ENCODE measurements at places on chromosomes 6 and 20.

GRCh38 chr6:43741829-43742228, 28.2 kb upstream of the VEGFA start:
- DNase-seq, result no peak

GRCh38 chr6:138205437-138206094, 12.7 kb downstream of the PBOV1 start:
- DNase-seq, result no peak

DNA sequence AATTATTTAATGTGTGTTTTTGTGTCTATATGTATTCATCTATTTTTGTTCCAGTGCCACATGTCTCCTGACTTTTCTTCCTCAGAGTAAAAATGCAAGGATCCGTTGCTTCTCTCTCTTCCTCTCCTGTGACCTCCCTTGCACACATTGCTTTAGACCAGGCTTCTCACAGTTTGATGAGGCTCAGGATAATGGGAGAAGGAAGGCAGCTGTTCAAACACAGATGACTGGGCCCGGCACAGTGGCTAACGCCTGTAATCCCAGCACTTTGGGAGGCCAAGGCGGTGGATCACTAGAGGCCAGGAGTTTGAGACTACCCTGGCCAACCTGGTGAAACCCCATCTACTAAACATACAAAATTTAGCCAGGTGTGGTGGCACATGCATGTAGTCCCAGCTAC, 241.9 kb downstream of the SAMD5 start:
- no peak for DNase-seq

- DNase-seq, result no peak
Observed at GRCh38 chr6:27318973-27319372, 6.9 kb upstream of the POM121L2 start.

All from stimulated activated CD4-positive, alpha-beta T cell treated with anti-CD3 and anti-CD28 coated beads, Interleukin-15, amount 100 ng/mL, for 1 hour (primary cell).